ENCODE measurements at places on chromosomes 12 and 14.

- peak; percentile 72 for DNase-seq
These were observed 45.4 kb downstream of the BCAT1 start for GRCh38 chr12:24903329-24904088.

DNA sequence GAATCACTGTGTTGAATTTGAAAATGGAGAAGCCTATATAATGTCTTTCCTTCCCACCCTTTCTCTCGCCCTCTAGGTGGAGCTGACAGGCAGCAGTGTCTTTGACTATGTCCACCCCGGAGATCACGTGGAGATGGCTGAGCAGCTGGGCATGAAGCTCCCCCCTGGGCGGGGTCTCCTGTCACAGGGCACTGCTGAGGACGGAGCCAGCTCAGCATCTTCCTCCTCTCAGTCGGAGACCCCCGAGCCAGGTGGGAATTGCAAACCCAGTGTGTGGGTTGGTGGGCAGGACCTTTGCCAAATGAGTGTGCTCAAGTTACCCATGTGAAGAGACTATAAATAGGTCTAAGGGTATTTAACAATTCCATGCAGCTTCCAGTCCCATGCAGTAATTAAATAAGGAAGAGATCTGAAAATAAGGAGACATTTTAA is 274.7 kb downstream of the EGLN3 start:
- DNase-seq: peak; percentile 51

- DNase-seq: peak; percentile 59
These were observed 33.1 kb upstream of the FBXO34 start for GRCh38 chr14:55238019-55238680.

DNA sequence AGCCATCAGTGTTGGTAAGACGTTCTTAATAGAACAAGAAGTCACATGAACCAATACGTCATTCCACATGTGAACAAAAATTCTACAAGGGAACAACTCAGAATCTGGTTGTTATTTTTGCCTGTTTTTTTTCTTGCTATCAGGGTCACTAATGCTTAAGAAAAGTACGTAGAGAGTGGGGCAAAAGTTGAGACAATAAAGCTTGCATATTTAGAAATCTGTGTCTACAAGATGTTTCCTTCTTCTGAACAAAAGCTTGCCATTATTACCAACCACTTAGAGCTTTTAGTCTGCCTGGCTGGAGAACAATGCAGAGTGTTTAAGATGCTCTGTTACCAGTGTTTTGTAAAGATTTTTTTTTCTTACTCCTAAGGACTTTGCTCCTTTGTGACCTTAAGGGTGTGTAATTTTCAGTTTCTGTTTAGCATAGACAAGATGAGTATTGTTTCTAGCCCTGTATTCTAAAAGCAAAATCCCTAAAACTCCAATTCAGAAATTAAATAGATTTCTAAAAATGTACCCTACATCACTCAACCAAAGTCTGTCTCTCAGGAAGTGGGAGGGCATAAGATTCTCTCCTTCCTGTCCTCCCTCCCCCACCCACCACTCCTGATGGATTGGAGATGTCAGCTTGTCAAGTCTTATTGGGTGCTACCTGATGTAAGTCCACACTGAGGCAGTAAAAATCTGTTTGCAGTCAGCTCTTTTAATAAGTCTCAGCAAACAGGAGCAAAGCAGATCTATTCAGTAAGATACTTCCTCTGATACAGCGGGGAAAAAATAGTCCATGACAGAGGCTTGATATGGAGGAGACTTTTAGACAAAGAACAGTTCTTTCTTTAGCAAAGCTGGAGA is 267.6 kb downstream of the GRIN2B start:
- DNase-seq: no peak

DNA sequence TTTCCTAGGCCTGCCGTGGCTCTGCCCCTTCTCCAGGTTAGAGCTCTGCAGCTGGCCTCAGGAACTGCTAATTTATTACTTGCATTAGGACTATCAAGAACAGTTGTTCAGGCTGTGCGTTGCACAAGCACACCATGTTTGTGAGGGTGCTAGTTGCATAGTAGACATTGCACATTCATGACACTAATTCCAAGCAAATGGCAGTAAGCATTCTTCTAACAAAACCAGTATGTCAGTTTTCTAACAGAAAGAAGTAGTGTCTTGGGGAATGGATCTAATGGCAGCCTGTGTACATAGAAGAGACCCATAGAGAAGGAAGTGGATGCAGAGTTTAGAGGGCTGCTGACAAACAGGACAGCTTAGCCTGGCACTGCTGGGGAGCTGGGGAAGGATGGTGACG is 53.9 kb downstream of the ERH start:
- DNase-seq: no peak

- peak; percentile 40 for DNase-seq
These were observed 46.1 kb upstream of the PTPRO start for GRCh38 chr12:15276088-15276698.
